GM23338 (cell line): ENCODE measurements at places on chromosomes 2 and 18. TPM values are rescaled to one million over a fixed set of nuclear protein-coding genes. Genes with fewer than 3 reads are reported as not detected.

- no peaks in the 10 kb centered on the region for H3K4me1 ChIP-seq
- DNase-seq: no peak
- H3K36me3 ChIP-seq: no peaks in the 10 kb centered on the region
- H3K27me3 ChIP-seq: no peaks in the 10 kb centered on the region
- no peak overlapping the region for H3K4me3 ChIP-seq
Measured at GRCh38 chr2:241739651-241740050, 5.2 kb downstream of the D2HGDH start.

DNA sequence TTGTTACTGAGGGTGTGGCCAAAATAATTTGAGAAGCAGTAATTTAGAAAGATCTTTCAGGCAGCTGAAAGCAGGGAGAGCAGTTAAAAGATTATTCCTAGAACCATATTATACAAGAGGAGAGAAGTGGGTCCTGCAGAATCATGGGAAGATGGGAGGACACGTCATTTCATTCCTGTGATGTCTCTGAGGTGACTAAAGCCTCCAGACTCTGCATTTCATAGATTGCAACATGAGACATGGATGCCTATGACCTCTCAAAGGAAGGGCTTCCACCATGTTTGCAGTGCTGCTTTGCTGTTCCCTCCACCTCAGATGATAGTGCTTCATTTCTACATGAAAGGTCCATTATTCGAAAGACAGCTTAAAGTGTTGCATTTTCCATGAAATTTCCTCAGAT, 788.4 kb downstream of the TSN start:
- no peak for DNase-seq
- H3K4me3 ChIP-seq: no peak overlapping the region
- H3K4me1 ChIP-seq: no peaks in the 10 kb centered on the region
- H3K27me3 ChIP-seq: no peaks in the 10 kb centered on the region

GRCh38 chr18:51425475-51425874, 228.0 kb upstream of the MEX3C start:
- no peak overlapping the region for H3K27ac ChIP-seq
- no peak overlapping the region for H3K4me3 ChIP-seq
- H3K27me3 ChIP-seq: no peaks in the 10 kb centered on the region
- no peak for DNase-seq

ITPRIPL1 gene
- 9.3 and 14.0 TPM in 2 replicates for total RNA-seq

DNA sequence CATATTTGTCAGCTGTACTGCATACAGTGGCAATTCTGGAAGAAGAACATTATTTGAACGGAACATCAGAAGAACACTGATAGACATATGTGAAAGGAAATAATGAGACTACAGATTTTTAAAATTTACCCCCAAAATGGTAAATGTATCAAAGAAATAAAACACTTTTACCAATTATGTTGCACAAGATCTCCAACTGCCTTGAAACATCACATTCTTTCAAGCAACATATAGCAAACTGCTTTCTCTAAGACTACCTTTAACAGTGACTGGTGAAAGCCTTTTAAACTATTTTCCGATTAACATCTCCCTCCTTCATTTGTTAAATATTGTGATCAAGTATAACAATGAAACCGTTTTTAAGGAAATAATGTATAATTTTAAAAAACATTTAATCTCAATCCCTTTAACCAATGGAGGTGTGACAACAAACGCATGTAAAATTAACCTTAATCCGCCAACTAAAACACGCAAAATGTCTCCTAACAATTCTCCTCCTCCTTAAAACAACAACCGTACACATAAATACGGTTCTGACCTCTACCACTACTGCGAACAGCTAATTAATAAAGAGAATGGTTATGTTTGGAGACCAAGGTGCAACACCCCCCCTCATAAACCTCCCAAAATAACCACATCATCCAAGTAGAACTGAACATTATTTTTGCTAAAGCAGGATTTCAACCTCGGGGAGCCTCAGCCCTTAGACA, 2.4 kb downstream of the FBXO11 start:
- H3K27ac ChIP-seq: no peak overlapping the region
- H3K4me3 ChIP-seq: peak overlapping the region; percentile 83
- DNase-seq: no peak
- peaks cover 9% of the 10 kb centered on the region for H3K4me1 ChIP-seq
- no peaks in the 10 kb centered on the region for H3K27me3 ChIP-seq

RRM2 gene
- total RNA-seq: 118 and 119 TPM in 2 replicates

- H3K4me1 ChIP-seq: no peaks in the 10 kb centered on the region; the same call in 1 of the 2 replicates
- H3K27ac ChIP-seq: no peak overlapping the region
- no peaks in the 10 kb centered on the region for H3K36me3 ChIP-seq
- peak; percentile 55 for DNase-seq
- no peaks in the 10 kb centered on the region for H3K27me3 ChIP-seq
- H3K4me3 ChIP-seq: no peak overlapping the region
Measured at GRCh38 chr2:10162586-10163497, 40.3 kb downstream of the RRM2 start.

GRCh38 chr18:34039201-34039600, 185.5 kb downstream of the NOL4 start:
- H3K36me3 ChIP-seq: no peaks in the 10 kb centered on the region
- no peaks in the 10 kb centered on the region for H3K27me3 ChIP-seq
- DNase-seq: peak; percentile 30
- peaks cover 7% of the 10 kb centered on the region; the same call in 1 of the 2 replicates for H3K4me1 ChIP-seq
- H3K27ac ChIP-seq: no peak overlapping the region

LCT gene
- not detected in 2 replicates for total RNA-seq

- H3K27me3 ChIP-seq: no peaks in the 10 kb centered on the region
- peaks cover 10% of the 10 kb centered on the region for H3K4me1 ChIP-seq
- H3K36me3 ChIP-seq: no peaks in the 10 kb centered on the region
- H3K27ac ChIP-seq: no peak overlapping the region
- H3K4me3 ChIP-seq: no peak overlapping the region
- DNase-seq: no peak
Measured at GRCh38 chr18:59707306-59707705, 10.1 kb upstream of the CCBE1 start.

DNA sequence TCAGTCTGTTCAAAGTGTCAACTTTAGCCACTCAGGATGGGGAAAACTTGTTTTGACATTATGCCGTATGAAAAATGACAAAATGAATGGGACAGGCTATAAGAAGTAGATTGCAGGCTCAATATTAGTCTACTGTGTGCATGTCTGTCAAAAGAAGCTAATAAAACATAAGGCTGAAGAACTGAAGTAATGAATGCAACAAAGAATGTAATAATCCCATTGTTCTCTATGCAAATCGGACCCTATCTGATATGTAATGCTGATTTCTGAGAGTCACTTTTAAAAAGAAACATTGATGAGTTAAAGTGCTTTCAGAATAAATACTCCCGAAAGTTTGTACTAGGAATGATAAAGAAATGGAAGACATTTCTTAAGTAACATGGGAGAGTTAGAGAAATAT, 172.2 kb downstream of the DLGAP1 start:
- H3K4me1 ChIP-seq: peaks cover 18% of the 10 kb centered on the region; the same call in 1 of the 2 replicates
- H3K36me3 ChIP-seq: no peaks in the 10 kb centered on the region
- no peak for DNase-seq
- H3K27ac ChIP-seq: no peak overlapping the region
- no peak overlapping the region for H3K4me3 ChIP-seq

DNA sequence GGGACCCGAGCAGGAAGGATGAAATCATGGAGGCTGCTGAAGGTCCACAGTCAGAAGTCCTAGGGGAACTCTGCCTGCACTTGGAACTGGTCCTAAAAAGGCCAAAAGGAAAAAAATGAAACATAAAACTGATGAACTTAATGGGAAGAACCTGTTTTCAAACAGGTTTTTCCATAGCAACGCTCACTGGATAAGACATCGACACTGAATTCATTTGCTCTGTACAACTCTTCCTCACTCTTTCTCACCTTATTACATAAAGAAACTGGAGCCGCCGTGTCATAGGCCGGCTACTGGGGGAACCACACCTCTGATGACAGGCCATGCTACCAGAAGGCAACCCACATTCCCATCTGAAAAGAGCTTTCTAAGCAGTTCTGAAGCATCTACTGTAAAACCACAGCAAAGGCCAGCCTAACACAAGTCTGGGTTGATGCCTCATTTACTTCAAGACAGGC, 83.6 kb downstream of the FARSB start:
- H3K36me3 ChIP-seq: no peaks in the 10 kb centered on the region
- no peaks in the 10 kb centered on the region for H3K27me3 ChIP-seq
- DNase-seq: no peak
- no peaks in the 10 kb centered on the region for H3K4me1 ChIP-seq
- H3K27ac ChIP-seq: no peak overlapping the region

SMYD1 gene
- 0.07 TPM in 1 of 2 replicates, not detected in the other for total RNA-seq

- no peak for DNase-seq
- H3K27me3 ChIP-seq: no peaks in the 10 kb centered on the region
- H3K27ac ChIP-seq: no peak overlapping the region
- H3K4me3 ChIP-seq: no peak overlapping the region
Measured at GRCh38 chr2:16526193-16526592, 139.4 kb downstream of the CYRIA start.

- DNase-seq: no peak
- H3K36me3 ChIP-seq: no peaks in the 10 kb centered on the region
- H3K27me3 ChIP-seq: peaks cover 14% of the 10 kb centered on the region; the same call in 1 of the 2 replicates
- peaks cover 39% of the 10 kb centered on the region for H3K4me1 ChIP-seq
- no peak overlapping the region for H3K27ac ChIP-seq
- H3K4me3 ChIP-seq: no peak overlapping the region
Measured at GRCh38 chr18:75346671-75347070, 80.8 kb downstream of the SMIM21 start.

- H3K4me3 ChIP-seq: no peak overlapping the region
- DNase-seq: no peak
- no peaks in the 10 kb centered on the region for H3K27me3 ChIP-seq
- H3K4me1 ChIP-seq: no peaks in the 10 kb centered on the region
- H3K27ac ChIP-seq: no peak overlapping the region
- no peaks in the 10 kb centered on the region for H3K36me3 ChIP-seq
Measured at GRCh38 chr2:30722936-30723725, 84.1 kb downstream of the CAPN13 start.

DNA sequence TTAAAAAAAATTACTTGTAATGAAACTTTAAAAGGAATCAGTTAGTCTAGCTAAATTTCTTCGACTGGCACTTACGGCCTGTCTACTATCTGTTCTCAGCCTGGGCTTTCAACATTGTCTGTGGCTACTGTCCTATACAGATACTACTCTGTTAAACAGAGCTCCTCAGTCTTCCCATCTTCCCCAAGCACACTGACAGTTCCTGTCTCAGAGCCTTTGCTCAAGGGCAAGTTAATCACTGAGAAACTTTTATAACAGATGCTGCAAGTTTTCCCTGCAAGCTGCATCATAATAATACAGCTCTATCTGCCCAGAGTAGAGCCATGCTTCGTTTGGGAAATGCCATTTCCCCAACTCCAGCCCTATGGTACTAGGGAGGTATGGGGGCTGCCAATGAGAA, 11.3 kb upstream of the YPEL5 start:
- no peak overlapping the region for H3K4me3 ChIP-seq
- H3K36me3 ChIP-seq: no peaks in the 10 kb centered on the region
- no peak overlapping the region for H3K27ac ChIP-seq
- no peaks in the 10 kb centered on the region for H3K4me1 ChIP-seq

DNA sequence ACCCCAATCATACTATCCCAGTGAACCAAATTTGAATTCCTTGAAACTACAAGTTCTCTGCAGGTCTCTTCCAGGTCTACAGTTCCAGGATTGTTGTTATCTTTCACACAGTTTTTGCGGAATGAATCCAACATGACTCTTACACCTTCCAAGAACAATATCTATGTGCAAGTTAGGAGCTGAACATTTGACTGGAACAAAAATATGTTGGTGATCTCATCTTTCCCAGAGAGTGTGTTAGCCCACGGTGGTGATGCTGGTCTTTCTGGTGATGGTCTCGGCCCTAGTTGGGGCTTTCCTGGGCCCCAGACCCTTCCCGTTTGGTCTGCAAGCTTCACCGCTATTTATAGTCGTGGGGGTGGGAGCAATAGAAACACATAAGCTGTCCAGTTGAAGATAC, 173.7 kb downstream of the TPGS2 start:
- H3K4me1 ChIP-seq: no peaks in the 10 kb centered on the region
- DNase-seq: no peak
- no peak overlapping the region for H3K27ac ChIP-seq
- H3K36me3 ChIP-seq: no peaks in the 10 kb centered on the region
- H3K27me3 ChIP-seq: no peaks in the 10 kb centered on the region

- H3K36me3 ChIP-seq: no peaks in the 10 kb centered on the region
- no peak overlapping the region for H3K4me3 ChIP-seq
- no peaks in the 10 kb centered on the region for H3K27me3 ChIP-seq
- DNase-seq: no peak
- no peak overlapping the region for H3K27ac ChIP-seq
- H3K4me1 ChIP-seq: peaks cover 14% of the 10 kb centered on the region
Measured at GRCh38 chr2:38524580-38524979, 78.1 kb downstream of the HNRNPLL start.

DNA sequence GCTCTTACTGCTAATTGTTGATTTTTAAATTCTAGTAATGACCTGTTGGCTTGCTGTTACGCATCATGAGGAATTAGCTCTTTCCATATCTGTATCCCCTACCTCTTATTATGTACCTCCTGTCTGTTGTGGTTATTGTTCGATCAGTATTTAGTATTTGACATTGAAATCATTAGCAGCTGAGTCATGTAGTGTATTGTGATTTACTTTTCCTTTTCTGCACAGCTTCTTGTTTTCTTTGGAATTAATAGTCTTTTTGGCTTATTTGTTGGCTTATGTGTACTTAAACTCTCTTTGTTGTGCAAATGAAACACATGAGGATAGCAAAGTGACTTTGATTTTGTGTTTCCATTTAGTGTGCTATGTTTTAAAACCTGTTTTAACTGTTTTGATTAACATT, 4.3 kb downstream of the EPB41L5 start:
- H3K27me3 ChIP-seq: peaks cover under 1% of the 10 kb centered on the region; the same call in 1 of the 2 replicates
- peaks cover 26% of the 10 kb centered on the region for H3K4me1 ChIP-seq
- no peak overlapping the region for H3K27ac ChIP-seq
- no peak overlapping the region for H3K4me3 ChIP-seq
- DNase-seq: no peak
- no peaks in the 10 kb centered on the region for H3K36me3 ChIP-seq

GRCh38 chr18:55510809-55511208, 77.2 kb downstream of the TCF4 start:
- peak; percentile 34 for DNase-seq
- H3K4me3 ChIP-seq: no peak overlapping the region
- peak overlapping the region; percentile 72; the same call in 1 of the 2 replicates for H3K27ac ChIP-seq
- H3K4me1 ChIP-seq: peaks cover 58% of the 10 kb centered on the region
- no peaks in the 10 kb centered on the region for H3K27me3 ChIP-seq
- H3K36me3 ChIP-seq: no peaks in the 10 kb centered on the region

DNA sequence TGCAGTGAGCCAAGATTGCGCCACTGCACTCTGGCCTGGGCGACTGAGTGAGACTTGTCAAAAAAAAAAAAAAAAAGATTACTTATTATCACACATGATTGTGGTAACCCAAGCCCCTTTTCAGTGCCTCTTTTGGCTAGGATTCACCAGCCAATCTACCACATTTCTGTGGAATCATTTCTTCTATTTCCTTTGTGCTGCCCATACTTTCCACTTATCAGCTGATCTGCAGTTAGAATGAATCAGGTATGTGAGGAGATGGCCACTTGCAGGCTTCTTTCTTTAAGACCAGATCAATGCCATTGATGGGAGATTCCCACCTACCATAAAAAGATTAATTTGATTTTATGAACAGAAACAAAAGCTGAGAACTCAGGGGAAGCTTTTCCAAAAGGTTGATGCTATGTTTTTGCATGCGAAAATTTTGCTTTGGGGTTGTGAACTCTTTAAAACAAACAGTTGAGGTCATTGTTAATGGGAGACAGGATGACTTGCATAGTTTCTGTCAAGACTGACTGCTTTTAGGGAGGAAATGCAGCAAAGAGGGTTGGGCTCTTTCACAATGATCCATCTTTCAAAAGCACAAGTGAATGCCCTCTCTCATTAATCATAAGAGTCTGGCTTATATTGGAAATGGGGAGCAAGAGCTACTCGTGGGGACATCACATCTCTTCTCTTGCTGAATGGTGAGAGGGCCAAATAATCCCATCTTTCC, 66.9 kb upstream of the CYP26B1 start:
- H3K36me3 ChIP-seq: no peaks in the 10 kb centered on the region
- no peak overlapping the region for H3K27ac ChIP-seq
- H3K4me3 ChIP-seq: no peak overlapping the region
- DNase-seq: no peak
- no peaks in the 10 kb centered on the region for H3K27me3 ChIP-seq
- H3K4me1 ChIP-seq: peaks cover 11% of the 10 kb centered on the region

CHRNG gene
- not detected in 2 replicates for total RNA-seq
